ENCODE measurements at places on chromosomes 7 and 10. TPM values are rescaled to one million over a fixed set of nuclear protein-coding genes. Genes with fewer than 3 reads are reported as not detected.

DNA sequence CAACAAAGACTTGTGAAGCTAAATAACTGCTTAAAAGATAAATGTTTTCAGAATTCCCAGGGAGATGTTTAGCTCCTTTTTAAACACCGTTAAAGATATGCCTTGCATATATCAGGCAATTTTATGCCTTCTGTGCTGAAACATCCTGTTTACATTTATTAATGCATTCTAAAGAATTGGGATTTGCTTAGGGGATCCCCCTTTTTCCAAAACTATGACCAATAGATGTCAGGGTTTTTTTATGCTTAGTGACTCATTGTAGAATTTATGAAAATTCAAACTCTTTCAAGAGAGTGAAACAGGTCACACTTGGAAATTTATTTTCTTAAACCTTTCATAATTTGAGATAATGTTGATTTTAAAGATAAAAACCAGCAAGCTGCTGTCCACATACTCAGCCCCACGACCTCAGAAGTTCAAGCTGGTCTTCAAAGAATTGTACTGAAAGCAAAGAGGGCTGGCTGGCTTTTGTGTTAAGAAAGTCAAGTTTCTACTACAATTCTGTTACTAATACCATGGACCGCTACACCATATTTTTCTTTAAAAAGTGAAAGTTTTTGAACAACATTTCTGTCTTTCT lies 411.8 kb downstream of the ETV1 start:
- no peak for DNase-seq

Gene TFPI2
- 267 TPM for total RNA-seq

Gene HOXA5
- total RNA-seq: 5.6 TPM

- DNase-seq: peak; percentile 61
Measured at GRCh38 chr10:32981760-32982159, 23.7 kb upstream of the ITGB1 start.

DNA sequence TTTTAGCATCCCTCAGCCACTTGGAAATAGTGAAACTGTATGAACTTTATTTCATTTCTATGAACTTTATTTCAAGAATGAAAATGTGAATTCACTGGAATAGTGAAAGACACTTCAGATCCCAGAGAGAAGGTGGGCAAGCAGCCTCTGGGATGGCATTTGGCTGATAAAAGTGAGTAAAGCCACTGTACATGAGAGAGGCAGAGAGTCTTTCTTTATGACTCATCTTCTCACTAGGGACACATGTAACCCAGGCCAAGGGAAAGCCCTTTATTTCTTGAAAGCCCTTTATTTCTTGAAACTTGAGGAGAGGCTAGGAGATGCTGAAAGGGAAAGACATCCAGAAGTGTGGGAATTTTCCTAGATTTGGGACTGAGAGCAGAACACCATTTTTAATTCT lies 148.9 kb upstream of the SMIM30 start:
- peak; percentile 70 for DNase-seq

GRCh38 chr10:19033741-19034140 lies 14.9 kb upstream of the MALRD1 start:
- DNase-seq: no peak

Measured in RPMI7951 (cell line).